Stimulated activated CD8-positive, alpha-beta memory T cell treated with anti-CD3 and anti-CD28 coated beads, Interleukin-4, amount 100 ng/mL, for 48 hours (primary cell): ENCODE measurements at places on chromosomes 13 and 19.
A peak's percentile ranks its signal among the peaks of the same experiment; 100 is the strongest.

- DNase-seq = peak; percentile 70
These were observed 1.2 kb downstream of the DAZAP1 start for GRCh38 chr19:1408300-1409203.

DNA sequence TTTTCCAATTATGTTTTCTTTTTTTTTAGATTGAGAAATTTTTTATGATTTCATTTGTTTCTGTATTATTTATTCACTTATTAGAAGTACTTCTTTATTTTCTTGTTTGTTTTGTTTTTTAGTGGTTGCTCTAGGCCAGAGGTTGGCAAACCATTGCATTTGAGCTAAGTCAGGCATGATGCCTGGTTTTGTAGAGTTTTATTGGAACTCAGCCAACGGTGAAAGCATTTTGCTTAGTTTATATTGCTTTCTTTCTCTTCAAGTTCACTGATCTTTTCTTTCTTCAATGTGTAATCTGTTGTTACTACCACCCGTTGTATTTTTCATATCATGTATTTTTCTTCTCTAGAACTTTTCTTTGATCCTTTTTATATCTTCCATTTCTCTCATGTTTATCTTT is 19.7 kb downstream of the ZNF567 start:
- no peak for DNase-seq

- DNase-seq = no peak
These were observed 29.0 kb downstream of the BTBD2 start for GRCh38 chr19:1986357-1987162.

DNA sequence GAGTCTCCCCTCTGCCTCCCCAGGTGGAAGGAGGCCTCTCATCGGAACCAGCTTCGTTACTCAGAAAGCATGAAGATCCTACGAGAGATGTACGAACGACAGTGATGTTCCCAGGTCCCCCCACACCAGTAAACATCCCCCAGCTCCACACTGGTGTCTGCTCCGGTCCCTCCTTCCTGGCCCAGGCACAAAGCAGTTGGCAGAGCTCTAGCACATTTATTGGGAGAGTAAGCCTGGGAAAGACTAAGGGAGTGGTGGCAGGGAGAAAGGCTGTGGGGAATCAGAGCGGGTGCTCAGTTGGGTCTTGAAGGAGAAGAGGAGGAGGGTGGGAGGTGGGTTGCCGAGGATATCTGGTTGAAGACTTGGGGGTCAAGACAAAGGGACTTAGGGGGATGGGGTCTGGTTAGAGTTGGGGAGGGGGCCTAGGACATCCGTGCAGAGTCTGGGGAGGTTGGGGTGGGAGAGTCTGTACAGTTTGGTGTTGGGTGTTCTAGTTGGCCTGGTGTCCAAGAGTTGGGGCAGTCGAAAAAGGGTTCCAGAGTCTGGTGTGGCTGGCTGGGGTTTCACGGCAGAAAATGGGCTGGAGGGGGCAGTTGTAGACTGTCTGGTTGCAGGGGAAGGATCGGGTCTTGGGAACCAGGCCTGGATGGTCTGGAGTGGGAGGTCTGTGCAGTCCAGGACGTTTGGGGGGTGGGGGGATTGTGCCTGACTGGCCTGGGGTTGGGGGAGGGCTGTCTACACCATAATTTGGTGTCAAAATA is 2.3 kb downstream of the HSPB6 start:
- no peak for DNase-seq

DNA sequence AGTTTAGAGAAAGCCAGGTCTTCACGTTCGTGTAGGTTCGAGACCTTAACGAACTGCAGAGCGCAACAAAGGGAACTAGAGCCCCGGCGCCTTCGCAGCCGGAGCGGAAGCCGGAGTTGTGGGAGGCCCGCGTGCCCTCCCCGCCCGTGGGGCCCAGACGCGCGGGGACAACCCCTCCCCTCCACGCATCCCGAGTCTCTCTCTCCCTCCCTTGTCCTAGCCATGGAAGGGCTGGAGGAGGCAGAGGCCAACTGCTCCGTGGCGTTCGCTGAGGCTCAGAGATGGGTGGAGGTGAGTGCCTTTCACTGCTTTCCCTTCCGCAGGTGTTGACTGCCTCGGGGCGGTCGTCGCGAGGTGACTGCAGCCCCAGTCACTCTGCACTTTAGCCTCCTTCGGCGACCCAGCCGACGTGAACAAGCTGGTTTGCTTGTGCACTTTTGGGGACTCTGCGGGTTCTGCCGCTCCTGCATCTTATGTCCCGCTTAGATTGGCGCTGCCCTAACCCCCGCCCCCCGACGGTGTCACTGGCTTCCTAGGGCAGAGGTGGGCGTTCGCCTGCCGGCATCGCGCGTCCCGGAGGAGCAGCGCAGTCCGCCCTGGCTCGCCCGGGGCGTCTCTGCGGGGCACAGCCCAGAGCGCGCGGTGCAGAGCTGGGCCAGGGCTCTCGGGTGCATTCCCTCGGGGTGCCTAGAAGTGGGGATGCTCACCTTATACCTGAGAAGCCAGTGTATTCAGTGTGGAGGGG is 478 bp downstream of the LMO7 start:
- DNase-seq = peak; percentile 58

DNA sequence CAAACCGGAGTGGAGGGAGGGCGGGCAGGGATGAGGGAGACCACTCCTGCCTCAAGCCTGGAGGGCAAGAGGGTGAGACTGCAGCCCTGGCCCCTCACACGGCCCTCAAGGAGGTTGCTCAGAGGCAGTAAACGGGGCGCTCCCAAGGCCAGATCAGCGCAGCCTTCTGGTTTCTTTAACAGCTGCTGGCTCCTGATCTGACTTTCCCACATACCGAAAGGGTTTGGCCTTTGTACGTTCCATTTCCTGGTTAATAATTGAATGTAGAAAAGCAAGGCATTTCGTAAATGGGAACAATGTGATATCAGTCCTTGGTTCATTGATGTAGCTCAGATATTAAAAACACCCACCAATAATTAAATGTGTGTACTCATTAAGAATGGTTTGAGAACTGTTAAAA is 71.5 kb downstream of the GGACT start:
- no peak for DNase-seq

- DNase-seq = no peak
These were observed 9.4 kb upstream of the EVI5L start for GRCh38 chr19:7820588-7820987.

DNA sequence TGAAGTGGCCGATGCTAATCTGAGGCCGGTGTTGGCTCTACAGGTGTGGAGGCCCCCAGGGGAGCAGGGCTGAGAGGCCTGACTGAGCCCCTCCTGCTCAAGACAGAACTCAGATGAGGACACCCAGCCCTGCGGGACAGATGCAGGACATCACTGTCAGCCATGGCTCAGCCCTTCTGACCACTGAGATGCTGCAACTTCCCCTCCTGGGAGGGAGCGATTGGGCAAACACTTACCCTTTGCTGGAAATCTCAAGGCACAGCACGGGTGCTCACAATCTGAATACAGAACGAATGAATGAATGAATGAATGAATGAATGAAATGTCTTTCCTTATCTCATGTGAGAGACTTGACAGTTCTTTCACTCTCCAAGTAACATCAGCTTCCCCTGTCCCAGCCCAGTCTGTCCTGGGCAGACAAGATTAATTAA is 3.5 kb upstream of the SIGLEC7 start:
- DNase-seq = no peak

- DNase-seq = no peak
These were observed 6.9 kb upstream of the ANGPTL4 start for GRCh38 chr19:8357007-8357521.

- DNase-seq = no peak
These were observed 19.0 kb downstream of the ZNF790 start for GRCh38 chr19:36819130-36819630.

GRCh38 chr19:52734331-52734892 is 432 bp downstream of the ZNF611 start:
- no peak for DNase-seq

GRCh38 chr13:113137691-113138298 is 15.2 kb downstream of the F10 start:
- no peak for DNase-seq

- DNase-seq = no peak
These were observed 88.4 kb upstream of the IRS2 start for GRCh38 chr13:109874484-109875454.

- DNase-seq = no peak
These were observed 37.7 kb downstream of the ATP11A start for GRCh38 chr13:112727581-112727980.

DNA sequence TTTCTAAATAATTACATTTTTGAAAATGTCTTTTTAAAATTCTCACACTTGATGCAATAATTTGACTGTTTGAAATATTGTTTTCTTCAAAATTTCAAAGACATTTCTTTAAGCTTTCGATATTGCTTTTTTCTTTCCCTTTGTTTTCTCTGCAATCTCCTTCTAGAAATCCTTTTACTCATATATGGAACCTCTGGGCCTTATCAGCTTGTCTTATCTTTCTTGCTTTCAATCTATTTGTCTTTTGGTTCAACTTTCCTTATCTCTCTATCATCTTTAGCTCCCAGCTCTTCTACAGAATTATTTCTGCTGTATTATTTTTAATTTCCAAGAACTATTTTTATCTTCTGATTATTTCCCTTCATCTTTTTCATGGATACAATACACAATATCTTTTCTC is 80.7 kb upstream of the DIAPH3 start:
- DNase-seq = no peak

GRCh38 chr13:100490692-100491091 is 97.9 kb downstream of the GGACT start:
- no peak for DNase-seq

- no peak for DNase-seq
These were observed 13.8 kb upstream of the ZBTB7A start for GRCh38 chr19:4080473-4080872.

DNA sequence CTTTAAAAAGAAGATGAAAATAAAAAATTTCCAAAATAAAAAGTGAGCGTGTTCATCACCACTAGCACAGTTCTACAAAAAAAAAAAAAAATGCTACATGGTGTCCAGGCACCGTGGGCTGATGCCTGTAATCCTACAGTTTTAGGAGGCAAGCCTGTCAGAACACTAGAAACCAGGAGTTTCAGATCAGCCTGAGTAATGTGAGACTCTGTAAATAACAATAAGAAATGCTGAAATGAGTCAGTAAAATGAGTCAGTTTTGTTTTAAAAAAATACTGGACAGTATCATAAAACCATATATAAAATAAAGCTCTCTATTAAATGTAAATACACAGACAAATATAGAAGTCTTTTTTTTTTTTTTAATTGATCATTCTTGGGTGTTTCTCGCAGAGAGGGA is 30.0 kb downstream of the ZNF91 start:
- DNase-seq = no peak

DNA sequence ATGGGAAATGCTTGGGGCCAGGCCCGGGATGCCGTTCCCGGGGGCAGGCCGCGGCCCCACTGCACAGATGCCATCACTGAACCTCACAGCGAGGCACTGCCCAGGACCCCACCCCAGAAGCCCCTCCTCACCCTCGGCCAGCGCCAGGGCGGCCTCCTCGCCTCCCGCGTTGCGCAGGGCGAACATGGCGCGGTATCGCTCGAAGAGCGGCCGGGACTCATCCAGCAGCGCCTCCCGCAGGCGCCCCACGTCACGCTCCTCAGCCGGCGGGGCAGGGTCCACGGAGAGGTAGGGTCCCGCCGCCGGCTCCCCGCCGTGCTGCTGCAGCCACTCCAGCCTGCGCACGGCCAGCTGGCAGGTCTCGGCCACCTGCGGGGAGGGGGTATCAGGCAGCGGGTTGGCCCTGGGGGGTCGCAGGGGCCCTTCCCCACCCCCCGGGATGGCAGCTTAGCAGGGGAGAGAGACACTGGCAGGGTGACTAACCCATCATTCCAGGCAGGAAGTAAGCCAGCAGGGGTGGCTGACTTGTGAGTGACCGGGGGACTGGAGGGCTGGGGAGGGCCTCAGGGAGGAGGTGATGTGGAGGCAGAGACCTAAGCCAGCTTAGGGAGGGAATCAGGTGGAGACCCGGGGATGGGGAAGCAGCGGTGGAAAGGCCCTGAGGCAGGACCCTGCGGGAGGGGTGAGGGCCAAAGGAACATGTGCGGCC is 8.2 kb downstream of the DOHH start:
- DNase-seq = no peak

DNA sequence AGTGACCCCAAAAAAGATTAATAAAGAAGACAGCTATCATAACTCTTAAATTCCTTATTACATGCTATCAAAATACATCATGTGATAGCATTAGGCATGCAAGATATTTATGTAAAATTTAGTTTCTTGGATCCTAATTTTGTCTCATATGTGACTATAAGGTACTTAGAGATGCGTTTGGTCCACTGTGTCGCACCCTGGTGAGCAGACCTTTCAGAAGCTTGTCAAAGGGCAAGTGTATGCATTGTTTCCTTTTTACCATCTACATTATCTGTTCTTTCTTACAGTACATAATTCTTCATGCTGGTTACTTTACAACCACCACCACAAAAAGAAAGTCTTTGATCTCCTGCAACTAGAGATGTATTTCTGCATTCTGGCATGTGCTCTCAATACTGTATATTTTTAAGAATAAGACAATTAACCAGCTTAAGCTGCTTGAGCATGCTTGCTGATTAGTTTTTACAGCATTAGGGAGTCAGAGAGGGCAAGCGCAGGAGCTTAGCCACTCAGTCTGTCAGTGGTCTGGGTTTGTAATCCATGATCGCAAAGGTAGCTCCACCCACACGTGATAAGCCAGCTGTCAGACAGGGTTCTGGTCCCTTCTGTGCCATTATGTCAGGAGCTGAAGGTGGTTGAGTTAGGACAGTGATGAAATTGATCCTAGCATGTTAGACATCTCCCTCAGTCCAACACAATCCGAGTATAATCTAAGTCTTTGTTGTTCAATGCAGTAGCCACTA is 500.9 kb downstream of the MYO16 start:
- no peak for DNase-seq

DNA sequence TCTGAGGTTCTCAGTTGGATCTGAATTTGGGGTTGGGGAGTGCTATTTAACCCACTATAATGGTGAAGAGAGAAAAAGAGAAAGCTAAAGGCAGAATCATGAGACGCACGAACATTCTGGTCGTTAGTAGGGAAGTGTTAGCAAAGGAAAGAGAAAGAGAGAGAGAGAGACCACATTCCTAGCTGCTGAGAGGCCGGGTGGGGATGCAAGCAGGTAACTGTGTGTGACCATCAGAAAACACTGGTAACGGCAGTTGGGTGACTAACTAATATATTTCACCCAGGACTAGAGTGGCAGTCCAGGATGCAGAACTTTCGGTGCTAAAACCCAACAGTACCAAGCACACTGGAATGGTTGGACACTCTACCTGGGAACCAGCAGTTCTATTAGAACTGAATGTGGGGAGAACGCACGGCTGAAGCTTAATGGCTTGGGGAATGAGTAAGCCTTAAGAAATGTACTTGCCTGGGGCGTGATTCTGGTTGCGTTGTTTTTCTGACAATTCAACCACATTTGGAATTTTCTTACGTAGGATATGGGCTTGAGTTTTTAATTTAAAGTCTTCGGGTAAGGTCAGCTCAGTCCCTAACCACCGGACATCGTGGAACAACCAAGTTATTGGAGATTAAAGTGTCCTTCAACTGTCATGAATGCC is 130.2 kb downstream of the DNAJC15 start:
- no peak for DNase-seq

GRCh38 chr13:33639158-33639557 is 178.8 kb upstream of the RFC3 start:
- DNase-seq = no peak
